Endothelial cell of umbilical vein (primary cell): ENCODE measurements at places on chromosomes 3 and 15. TPM values are rescaled to one million over a fixed set of nuclear protein-coding genes. Genes with fewer than 3 reads are reported as not detected.

DNA sequence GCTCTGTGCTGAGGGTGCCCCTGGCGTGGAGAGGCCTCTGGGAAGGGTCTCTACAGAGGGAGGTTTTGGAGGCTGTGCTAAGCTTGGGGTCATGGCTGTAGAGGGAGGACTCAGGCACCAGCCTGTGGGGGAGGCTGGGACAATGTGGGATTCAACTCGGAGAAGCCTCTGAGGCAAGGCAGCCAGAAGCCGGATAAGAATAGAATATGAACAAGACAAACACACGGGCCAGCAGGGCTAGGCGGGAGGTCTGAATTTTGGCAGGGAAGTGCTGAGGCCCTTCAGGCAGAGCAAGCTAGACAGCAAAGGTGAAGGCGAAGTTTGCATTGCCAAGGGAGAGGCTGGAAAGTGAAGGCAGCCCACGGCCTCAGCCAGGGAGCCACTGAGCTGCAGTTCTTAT, 612.1 kb upstream of the NR2F2 start:
- no peak for DNase-seq

The CP gene
- not detected in 2 replicates for total RNA-seq

DNA sequence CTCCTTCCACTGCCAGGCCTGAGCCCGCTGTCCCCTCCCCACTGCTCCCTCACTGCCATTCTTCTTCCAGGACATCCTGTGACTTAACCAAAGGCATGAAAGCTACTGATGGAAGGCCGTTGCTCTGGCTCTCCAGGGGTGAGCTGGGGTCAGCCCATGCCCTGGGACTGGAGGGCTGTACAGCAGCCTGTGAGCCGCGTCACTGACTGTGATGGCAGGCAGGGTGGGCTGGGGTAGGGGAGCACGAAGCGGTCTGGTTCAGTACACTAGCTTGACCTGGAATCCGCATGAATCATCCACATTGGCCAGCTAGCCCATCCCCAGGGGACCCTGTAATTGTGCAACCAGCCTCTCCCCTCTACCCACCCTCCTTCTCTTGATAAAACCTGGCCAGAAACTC, 30.8 kb downstream of the CORO2B start:
- DNase-seq, result no peak

The CLDN16 gene
- total RNA-seq, result not detected in 2 replicates

GRCh38 chr3:13550423-13550690, 1.4 kb downstream of the FBLN2 start:
- DNase-seq, result no peak

DNA sequence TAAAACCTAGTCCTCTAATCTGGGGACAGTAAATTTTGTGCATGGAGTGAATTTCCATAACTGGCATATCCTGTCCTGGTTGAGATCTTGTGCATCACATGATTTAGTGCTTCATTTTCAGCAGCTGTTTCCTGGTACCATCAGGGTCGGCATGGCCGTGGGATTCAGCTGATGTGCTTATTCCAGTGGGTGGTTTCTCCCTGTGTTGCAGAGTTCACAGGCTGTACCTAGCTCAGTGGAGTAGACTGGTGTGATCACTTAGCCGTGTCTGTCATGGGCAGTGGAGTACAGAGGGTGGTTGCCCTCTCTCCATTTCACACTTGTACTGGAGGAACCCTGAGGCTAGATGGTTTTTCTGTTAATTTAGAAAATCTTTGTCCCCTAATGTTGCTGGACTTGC, 228.5 kb downstream of the PTPRG start:
- peak; percentile 32 for DNase-seq

- DNase-seq, result peak; percentile 44
Observed at GRCh38 chr15:90883526-90883975, 753 bp upstream of the FES start.

The DISP2 gene
- total RNA-seq, result 0.65 and 1.2 TPM in 2 replicates

DNA sequence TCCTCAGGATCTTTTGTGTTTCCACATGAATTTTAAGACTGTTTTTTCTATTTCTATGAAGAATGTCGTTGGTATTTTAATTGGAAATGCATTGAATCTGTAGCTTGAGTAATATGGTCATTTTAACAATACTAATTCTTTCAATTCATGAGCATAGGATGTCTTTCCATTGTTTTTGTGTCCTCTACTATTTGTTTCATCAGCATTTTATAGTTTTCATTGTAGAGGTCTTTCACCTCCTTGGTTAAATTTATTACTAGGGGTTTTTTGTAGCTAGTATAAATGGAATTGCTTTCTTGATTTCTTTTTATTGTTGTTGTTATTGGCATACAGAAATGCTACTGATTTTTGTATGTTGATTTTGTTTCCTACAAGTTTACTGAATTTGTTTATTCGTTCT, 17.3 kb upstream of the ATP2C1 start:
- DNase-seq, result no peak

The CCR5 gene
- total RNA-seq, result not detected in 2 replicates

- peak; percentile 84 for DNase-seq
Observed at GRCh38 chr15:47466357-47466756, 250.9 kb upstream of the SEMA6D start.

GRCh38 chr3:70779296-70779695, 466.9 kb upstream of the MDFIC2 start:
- DNase-seq, result no peak

DNA sequence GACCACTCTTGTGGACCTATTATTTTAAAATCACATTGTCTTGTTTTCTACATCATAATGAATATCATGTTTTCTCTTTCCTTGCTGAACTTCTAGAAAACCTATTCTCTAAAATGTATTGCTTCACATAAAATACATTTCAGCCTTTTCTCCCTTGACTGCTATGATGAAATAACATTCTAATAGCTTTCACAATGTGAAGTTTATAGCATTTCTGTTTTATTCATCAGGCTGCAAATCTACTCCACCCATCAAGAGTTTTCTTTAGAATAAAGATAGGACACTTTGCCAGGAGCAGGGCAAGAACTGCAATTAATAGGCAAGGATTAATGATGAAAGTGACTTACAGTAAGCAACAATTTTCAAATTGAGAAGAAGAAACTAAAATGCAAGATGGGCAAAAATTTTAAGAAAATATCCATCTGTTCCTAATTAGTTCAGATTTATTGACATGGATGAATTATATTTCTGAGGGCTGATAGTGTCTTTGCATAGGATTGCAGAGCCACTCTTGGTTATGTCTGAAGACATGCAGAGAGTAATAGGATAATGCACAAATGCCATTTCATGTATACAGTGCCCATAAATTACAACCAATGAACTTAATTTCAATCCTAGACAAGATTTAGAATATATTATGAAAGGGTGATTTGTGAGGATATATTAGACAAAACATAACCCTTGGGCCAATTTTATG, 21.7 kb downstream of the LEKR1 start:
- DNase-seq, result no peak
